Naive B cell (primary cell): ENCODE measurements at places on chromosomes 4 and X.

DNA sequence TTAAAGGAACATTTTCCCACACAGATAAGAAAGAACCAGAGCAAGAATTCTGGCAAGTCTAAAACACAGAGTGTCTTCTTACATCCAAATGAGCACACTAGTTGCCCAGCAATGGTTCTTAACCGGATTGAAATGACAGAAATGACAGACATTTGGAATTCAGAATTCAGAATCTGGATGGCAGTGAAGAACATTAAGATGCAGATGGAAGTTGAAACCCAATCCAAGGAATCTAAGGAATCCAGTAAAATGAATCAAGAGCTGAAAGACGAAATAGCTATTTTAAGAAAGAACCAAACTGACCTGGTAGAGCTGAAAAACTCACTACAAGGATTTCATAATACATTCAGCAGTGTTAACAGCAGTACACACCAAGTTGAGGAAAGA lies 21.5 kb downstream of the ANAPC10 start:
- DNase-seq = no peak
- no peak overlapping the region for H3K4me3 ChIP-seq
- peaks cover 23% of the 10 kb centered on the region for H3K4me1 ChIP-seq
- peaks cover 33% of the 10 kb centered on the region for H3K36me3 ChIP-seq
- H3K27me3 ChIP-seq = no peaks in the 10 kb centered on the region

- no peak for DNase-seq
- no peaks in the 10 kb centered on the region for H3K4me1 ChIP-seq
- no peaks in the 10 kb centered on the region for H3K36me3 ChIP-seq
- H3K27me3 ChIP-seq = no peaks in the 10 kb centered on the region
Observed at GRCh38 chrX:68146054-68146453, 287.2 kb downstream of the OPHN1 start.

GRCh38 chr4:173493041-173493440 lies 37.0 kb downstream of the HAND2 start:
- no peak overlapping the region for H3K27ac ChIP-seq
- H3K4me3 ChIP-seq = no peak overlapping the region
- DNase-seq = no peak
- peaks cover 15% of the 10 kb centered on the region for H3K4me1 ChIP-seq
- peaks cover 5% of the 10 kb centered on the region for H3K36me3 ChIP-seq
- peaks cover 56% of the 10 kb centered on the region for H3K27me3 ChIP-seq

- no peak overlapping the region for H3K4me3 ChIP-seq
- no peak overlapping the region for H3K27ac ChIP-seq
- peaks cover 2% of the 10 kb centered on the region for H3K36me3 ChIP-seq
- no peak for DNase-seq
- peaks cover 4% of the 10 kb centered on the region for H3K27me3 ChIP-seq
- no peaks in the 10 kb centered on the region for H3K4me1 ChIP-seq
Observed at GRCh38 chr4:9943761-9944160, 77.5 kb downstream of the SLC2A9 start.

DNA sequence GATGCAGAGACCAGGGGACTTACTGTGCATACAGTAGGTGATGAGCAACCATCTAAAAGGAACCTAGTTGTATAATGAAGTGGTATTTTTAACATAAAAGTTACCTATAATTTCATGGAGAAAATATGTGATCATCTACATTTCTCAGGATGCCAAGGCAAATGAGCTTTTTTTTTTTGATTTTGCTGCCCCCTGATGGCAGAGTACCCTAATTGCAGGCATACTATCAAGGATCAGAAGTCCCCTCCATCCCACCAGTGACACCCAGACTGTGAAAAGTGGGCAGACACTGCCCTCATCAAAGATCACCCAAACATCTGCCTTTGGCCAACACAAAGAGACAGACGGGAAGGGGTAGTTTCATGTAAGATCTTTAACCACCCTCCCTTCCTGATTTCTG lies 9.6 kb upstream of the ABLIM2 start:
- no peaks in the 10 kb centered on the region for H3K36me3 ChIP-seq
- H3K27ac ChIP-seq = no peak overlapping the region
- H3K4me1 ChIP-seq = peaks cover 40% of the 10 kb centered on the region
- H3K27me3 ChIP-seq = no peaks in the 10 kb centered on the region
- no peak for DNase-seq
- H3K4me3 ChIP-seq = no peak overlapping the region
